ENCODE measurements at places on chromosomes 13 and 19.

- DNase-seq: no peak
These were observed 420 bp downstream of the ECH1 start for GRCh38 chr19:38831142-38831605.

- DNase-seq: no peak
These were observed 52.5 kb upstream of the CLDN10 start for GRCh38 chr13:95499811-95500712.

DNA sequence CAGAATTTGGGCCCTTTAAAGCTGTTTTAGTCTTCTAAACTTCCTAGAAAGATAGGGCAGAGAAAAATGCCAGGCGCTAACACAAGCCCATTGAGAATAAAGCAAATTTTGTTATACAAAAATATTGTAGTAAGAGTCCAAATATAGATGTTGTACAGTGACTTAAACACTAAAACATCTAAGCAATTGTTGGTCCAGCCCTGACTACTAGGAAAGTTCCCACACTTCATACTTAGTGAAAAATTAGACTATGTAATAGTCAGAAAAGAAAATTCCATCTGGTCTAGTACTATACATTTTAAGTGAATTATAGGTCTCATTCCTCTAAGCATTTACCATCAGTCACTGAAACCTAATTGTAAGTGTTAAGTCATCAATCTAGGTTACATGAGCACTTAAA is 1518.3 kb upstream of the SLC10A2 start:
- DNase-seq: no peak

DNA sequence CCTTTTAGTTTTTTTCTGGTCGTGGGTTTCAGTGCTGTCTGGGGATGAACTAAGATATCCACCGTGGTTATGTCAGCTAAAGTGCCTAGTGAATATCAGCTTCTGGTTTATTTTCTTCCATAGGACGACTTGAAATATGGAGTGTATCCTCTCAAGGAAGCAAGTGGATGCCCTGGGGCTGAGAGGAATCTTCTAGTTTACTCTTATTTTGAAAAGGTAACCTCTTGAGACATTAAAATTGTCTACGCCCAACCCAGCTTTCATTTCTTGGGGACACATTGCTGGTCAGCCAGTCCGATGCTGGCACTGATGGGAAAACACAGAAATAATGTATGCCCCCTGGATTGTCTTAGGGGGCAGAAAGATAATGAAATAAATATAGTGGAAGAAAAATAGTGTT is 1.6 kb downstream of the ZNF431 start:
- no peak for DNase-seq

GRCh38 chr13:43081866-43082265 is 58.5 kb downstream of the DNAJC15 start:
- DNase-seq: no peak

GRCh38 chr13:112968910-112969691 is at the start of gene MCF2L:
TSS of gene MCF2L (plus strand) at chr13:112969214. CDS start at chr13:112969380, 166 bp downstream.
- peak; percentile 44 for DNase-seq

GRCh38 chr19:39052243-39052746 is 19.9 kb upstream of the FBXO27 start:
- no peak for DNase-seq

GRCh38 chr13:91144054-91144453 is 203.4 kb upstream of the MIR17HG start:
- DNase-seq: no peak

- DNase-seq: no peak
These were observed 11.1 kb upstream of the ENOX1 start for GRCh38 chr13:43797869-43798268.

- DNase-seq: no peak
These were observed 400.8 kb upstream of the ATXN8OS start for GRCh38 chr13:69706807-69707206.

- no peak for DNase-seq
These were observed 1363.5 kb upstream of the PCDH20 start for GRCh38 chr13:62779161-62779560.

- DNase-seq: no peak
These were observed 21.5 kb downstream of the CYP4F22 start for GRCh38 chr19:15529774-15530372.

DNA sequence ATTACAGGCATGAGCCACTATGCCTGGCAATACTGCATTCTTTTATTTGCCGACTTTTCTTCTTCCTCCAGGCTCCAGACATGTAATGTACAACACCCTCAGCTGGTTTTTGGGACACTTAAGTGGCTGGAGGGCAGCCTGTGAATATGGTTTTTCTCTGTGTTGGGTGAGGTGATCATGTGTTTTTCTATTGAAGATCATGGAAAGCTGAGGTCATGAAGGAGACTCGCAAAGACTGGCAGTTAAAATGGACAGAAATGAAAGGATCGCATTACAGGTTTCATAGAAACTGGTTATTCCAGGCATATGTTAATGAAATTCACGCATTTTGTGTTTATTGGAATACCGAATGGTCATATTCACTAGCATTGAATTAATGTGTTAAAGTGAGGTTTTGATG is 85.2 kb upstream of the RNF113B start:
- DNase-seq: no peak

DNA sequence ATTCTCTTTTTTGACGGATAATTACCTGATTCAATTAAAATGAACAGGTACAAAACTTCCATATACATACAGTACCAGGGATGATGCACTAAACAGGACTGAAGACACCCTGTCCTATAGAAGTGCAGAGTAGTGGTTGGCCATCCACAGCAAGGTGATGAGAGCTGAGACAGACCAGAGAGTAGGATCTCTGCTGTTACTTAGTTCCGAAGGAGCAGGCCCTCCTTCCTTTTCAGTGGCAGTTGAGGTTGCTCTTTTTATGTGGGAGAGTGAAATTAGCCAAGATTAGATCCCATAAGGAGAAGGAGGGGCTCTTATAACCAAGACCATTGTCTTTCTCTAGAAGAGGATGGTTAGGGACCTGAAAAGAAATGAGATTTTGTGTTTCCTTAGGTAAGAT is 4.0 kb downstream of the PDS5B start:
- DNase-seq: no peak

GRCh38 chr13:103168901-103169508 is 102.8 kb upstream of the SLC10A2 start:
- no peak for DNase-seq

GRCh38 chr19:48663667-48664066 is 9.2 kb downstream of the NTN5 start:
- no peak for DNase-seq

- no peak for DNase-seq
These were observed 10.2 kb upstream of the CARM1 start for GRCh38 chr19:10861103-10861651.

- no peak for DNase-seq
These were observed 13.2 kb downstream of the KDELR1 start for GRCh38 chr19:48378194-48378570.

GRCh38 chr19:10120538-10121189 is 965 bp upstream of the EIF3G start:
- no peak for DNase-seq

DNA sequence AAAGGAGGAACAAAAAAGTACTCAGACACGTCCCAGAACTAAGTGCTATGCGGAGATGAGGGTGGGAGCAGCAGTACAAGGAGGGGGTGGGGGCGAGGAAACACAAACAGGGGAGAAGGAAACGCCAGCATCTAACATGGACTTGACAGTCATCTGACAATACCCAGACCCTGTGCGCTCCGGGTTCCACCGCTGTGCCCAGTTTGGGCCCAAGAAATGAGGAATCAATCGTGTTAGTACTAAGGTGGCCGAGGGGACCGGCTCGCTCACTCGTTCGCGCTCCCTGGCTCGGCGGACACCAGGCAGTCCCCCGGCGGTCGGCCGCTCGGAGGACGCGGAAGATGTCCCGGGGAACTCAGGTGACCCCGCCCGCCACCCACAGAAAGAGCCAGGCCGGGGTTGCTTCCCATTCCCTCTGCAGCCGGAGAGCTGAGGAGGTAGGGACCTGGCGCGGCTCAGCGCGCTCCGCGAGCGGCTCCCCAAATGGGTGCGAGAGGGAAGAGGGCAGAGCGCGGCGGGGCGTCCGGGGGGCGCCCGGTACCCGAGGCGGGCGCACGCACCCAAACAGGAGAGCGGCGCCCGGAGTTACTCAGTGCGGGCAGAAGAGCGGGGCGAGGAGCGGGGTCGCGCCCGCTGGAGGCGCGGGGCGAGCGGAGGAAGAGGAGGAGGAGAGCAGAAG is 616 bp downstream of the TSHZ3 start:
- no peak for DNase-seq

GRCh38 chr13:71610876-71611275 is 256.1 kb downstream of the DACH1 start:
- DNase-seq: no peak

GRCh38 chr19:18848878-18849661 is 17.3 kb downstream of the UPF1 start:
- peak; percentile 43 for DNase-seq

GRCh38 chr19:49475995-49476880 is 2.2 kb downstream of the FLT3LG start:
- DNase-seq: no peak

- no peak for DNase-seq
These were observed 9.1 kb downstream of the FEM1A start for GRCh38 chr19:4800591-4801081.

DNA sequence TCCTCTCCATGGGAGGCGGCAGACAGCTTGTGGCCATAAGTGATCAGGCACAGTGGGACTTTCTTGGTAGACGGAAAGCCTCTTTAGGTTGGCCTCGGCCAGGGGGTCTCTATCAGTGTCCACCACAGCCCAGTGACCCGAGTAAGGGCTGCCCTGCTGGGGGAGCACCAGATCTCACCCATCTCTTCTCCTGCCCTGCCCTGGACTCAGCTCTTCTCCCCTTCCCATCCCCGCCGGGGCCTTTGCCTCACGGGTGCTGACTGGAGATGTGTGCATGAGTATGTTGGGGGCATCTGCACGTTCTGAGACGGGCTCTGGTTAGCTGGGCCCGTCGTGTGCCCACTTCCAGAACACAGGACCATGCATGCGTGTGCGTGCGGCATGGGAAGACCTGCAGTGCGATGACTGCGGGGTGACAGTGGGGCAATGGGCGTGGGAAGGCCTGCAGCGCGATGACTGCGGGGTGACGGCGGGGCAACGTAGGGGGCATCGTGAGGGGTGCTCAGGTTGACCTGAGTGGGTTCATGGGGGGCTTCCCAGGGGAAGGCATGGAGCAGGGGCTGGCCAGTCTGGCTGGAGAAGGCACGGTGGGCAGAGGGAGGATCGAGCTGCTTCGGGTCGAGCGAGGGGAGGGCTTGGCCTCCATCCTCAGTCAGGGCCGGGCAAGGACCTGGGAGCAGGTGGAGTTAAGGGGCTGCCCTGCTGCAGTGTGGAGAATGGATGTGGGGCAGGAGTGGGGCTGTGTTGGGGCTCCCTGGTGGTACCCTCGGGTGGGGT is 15.9 kb downstream of the EPN1 start:
- DNase-seq: no peak

- DNase-seq: no peak
These were observed 22.2 kb downstream of the RCBTB2 start for GRCh38 chr13:48510698-48511097.

GRCh38 chr13:69124996-69125395 is 982.6 kb upstream of the ATXN8OS start:
- no peak for DNase-seq

- no peak for DNase-seq
These were observed 68.6 kb upstream of the MEDAG start for GRCh38 chr13:30837227-30838159.

GRCh38 chr13:51825681-51826254 is 19.2 kb downstream of the TMEM272 start:
- DNase-seq: no peak

DNA sequence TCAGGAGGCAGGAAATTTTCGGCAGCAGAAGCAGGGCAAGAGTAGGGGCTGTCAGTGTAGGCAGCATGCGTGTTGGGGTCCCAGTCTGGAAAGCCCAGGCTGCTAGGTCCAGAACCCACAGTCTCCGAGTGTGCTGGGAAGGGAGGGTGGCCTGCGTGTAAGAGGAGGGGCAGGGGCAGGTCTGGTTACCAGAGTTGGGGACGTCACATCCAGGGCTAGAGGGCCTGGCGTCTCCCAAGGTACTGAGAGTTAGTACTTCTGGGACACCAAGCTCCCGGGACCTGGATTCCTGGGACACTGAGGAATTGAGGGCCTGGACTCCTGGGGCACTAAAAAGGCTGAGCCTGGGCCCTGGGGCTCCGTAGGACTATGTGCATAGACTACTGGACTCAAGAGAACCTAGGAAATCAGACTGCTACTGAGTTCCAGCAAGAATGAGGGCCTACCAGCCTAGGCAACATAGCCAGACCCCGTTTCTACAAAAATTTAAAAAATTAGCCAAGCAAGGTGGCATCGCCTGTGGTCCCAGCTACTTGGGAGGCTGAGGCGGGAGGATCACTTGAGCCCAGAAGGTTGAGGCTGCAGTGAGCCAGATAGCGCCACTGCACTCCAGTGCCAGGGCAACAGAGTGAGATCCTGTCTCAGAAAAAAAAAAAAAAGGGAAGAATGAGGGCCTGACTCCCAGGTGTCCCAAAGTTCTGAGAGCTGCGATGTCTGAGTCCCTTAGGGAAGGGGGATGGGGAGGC is 2.5 kb downstream of the NFKBID start:
- DNase-seq: no peak

- no peak for DNase-seq
These were observed 19.1 kb upstream of the KCTD4 start for GRCh38 chr13:45219938-45220375.

DNA sequence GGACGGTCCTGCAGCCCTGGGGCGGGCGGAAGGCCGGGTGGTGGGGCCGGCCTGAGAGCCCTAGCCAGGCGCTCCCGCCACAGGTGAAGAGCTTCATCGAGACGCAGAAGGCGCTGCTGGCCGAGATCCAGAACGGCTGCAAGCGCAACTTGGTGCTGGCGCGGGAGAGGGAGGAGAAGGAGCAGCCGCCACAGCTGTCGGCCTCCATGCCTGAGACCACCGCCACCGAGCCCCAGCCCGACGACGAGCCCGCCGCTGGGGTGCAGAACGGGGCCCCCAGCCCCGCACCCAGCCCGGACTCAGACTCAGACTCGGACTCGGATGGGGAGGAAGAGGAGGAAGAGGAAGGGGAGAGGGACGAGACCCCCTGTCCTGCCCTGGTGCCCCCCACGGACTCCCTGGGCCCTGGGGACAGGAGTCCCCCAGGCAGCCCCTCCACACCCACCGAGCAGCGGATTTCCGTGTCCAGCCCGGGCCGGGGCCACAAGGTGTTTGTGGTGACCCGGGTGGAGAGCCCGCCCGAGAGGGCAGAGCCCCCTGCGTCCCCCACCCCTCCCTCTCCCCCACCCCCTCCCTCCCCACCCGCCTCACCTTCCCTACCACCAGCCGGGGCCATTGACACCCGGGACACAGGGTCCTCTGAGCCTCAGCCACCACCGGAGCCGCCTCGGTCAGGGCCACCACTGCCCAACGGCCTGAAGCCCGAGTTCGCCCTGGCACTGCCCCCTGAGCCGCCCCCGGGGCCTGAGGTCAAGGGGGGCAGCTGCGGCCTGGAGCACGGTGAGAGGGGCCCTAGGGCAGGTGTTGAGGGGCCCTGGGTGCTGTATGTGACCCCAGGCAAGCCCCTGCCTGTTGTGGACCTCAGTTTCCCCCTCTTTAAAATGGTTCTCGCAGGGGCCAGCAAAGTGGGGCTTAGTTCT is 15.3 kb downstream of the NKPD1 start:
- no peak for DNase-seq

GRCh38 chr13:97512732-97513131 is 78.8 kb downstream of the RAP2A start:
- no peak for DNase-seq
